Left colon (tissue), 2 donors: ENCODE measurements at places on chromosomes 12 and 14. TPM values are rescaled to one million over a fixed set of nuclear protein-coding genes. Genes with fewer than 3 reads are reported as not detected.

FBXO21 gene
- 30.2 TPM for total RNA-seq

TC2N gene
- total RNA-seq = 97.2 TPM

PDE3A gene
- total RNA-seq = 113 TPM

MMP19 gene
- total RNA-seq = 2.8 TPM

EIF2S3B gene
- total RNA-seq = 2.1 TPM

GRCh38 chr12:96404696-96405095, 4.5 kb upstream of the CDK17 start:
- no peak for DNase-seq

DNA sequence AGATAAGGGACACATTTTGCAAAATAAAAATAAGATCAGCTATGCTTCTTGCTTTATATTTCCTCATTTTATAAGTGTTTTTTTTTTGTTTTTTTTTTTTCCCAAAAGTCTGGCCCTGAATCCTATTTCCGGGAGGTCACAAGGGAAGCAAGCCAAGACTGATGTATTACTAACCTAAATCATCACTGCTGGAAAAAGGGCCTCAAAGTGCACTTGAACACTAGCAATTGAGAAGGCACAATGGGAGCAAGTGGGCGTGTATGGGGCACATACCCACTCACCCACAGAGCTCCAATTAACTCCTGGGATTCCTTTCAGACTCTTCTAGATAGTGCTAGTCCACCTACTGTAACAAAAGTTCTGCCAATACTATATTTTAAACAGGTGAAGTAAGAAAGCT, 58.8 kb downstream of the STON2 start:
- DNase-seq = no peak

AKAP5 gene
- total RNA-seq = 11.9 TPM

DNA sequence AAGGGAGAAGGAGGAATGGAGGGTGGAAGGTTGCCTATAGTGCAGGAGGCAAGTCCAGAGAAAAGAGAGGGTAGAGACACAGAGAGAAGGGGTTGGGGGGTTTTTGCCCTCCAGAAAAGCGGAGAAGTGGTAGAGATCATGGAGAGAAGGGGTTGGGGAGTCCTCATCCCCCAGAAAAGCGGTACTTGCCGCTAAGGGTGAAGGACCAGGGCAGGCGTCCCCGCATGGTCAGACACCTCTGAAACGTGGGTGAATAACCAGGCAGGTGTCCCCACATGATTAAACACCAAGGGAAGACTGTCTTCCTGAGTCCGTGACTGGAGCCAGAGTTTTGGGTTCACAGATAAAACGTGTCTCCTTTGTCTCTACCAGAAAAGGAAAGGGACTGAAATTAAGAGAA, 439.0 kb downstream of the SOX5 start:
- DNase-seq = no peak

AJUBA gene
- total RNA-seq = 4.1 TPM

- DNase-seq = no peak
Observed at GRCh38 chr14:67285876-67286452, 44.7 kb downstream of the PALS1 start.

DNA sequence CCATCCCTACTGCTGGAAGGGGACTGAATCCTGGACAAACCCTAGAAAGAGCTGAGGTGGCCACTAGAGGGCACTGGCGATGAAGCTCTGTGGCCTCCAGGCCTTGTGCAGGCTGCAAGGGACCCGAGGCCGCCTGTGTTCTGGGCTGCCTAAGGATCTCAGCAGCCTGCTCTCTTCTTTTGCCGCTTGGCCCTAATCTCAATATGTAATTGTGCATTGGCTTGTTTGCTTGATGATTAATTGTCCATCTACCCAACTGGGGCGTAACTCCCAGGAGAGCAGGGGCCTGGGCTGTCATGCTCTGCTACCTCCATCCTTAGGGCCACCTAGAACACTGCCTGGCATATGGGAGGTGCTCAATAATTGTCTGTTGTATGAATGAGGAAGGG, 73.8 kb downstream of the SYNE3 start:
- DNase-seq = peak; percentile 71

SLCO1B3 gene
- total RNA-seq = not detected

KLRK1 gene
- total RNA-seq = 0.92 TPM

VASH1 gene
- total RNA-seq = 1.6 TPM

- DNase-seq = no peak
Observed at GRCh38 chr12:104579718-104580495, 123.2 kb downstream of the CHST11 start.

DNA sequence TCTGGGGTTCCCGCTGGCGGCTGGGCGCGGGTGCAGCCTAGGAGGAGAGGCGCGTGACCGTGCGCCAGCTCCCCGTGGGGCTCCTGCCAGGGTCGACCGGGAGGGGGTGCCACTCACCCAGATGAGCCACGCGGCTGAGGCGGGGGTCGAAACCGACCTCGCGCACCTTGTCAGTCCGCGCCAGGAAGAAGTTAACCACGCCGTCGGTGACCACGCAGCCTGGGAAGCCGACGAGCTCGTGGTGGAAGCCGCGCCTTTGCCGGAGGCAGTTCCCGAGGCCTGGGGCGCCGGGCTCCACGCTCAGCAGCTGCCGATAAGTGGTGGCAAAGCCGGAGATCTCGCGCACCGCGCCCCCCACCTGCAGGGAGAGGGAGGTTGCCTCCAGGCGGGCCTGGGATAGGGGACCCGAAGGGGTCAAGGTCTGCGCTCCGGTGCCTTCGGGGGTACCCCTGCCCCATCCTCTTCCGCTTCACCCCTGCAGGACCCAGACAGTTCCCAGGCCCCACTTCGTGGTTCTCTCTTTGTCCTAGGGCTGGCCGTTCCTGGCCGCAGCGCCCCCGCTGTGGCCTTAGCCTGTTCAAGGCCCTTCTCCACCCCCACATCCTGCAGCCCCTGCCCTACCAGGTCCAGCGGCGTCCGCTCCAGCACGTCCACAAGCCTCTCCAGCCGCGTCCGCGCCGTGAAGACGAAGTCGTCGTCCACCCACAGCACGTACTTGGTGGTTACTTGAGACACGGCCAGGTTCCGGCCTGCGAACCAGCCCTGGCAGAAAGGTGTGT, 5.3 kb downstream of the B4GALNT1 start:
- DNase-seq = no peak

DNA sequence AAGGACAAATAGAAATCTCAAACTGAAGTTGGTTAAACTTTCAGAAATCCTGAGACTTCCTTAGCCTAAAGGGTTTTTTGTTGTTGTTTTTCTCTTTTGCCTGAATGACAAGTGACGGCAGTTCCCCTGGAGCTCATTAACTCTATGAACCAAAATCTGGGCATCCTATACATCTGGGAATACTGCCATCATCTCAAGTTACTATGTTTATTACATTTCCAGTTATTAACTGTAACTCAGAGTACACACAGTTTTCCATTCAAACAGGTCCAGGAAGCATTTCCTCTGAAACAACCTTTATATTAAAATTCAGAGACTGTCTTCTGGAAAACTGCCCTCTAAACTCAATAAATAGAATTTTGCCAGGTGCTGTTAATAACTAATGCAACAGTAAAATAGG, 55.6 kb upstream of the CDKL1 start:
- DNase-seq = no peak

TMED10 gene
- 360 TPM for total RNA-seq

GRCh38 chr14:76486251-76486743, 110.4 kb downstream of the ESRRB start:
- DNase-seq = no peak

GRCh38 chr12:100904270-100904669, 109.7 kb downstream of the ANO4 start:
- no peak for DNase-seq

- no peak for DNase-seq
Observed at GRCh38 chr14:59090572-59090971, 97.9 kb upstream of the DAAM1 start.

DNA sequence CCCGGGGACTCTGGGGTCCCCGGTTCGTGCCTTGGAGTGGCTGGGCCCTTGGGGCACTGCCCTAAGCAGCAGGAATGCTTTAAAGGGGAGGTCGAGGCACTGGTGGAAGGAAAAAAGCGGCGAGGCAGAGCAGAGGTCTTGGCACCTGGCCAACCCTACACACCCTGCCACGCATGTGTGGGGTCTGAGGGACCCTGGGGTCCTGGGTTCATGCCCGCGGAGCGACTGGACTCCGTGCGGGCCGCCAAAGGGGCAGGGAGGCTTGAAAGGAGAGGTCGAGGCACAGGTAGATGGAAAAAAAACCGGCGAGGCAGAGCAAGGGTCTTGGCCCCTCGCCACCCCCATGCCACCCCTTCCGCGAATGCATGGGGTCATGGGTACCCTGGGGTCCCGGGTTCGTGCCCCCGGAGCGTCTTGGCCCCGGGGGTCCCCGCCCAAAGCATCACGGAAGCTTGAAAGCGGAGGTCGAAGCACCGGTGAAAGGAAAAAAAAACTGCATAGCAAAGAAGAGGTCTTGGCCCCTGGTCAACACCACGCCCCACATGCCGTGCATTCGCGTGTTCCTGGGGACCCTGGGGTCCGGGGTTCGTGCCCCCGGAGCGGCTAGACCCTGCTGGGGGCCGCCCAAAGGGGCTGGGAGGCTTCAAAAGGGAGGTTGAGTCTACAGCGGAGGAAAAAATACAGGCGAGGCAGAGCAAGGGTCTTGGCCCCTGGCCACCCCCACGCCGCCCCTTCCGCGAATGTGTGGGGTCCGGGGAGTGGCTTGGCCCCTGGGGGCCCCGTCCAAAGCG, 312.9 kb downstream of the ALG10 start:
- DNase-seq = no peak

USP5 gene
- total RNA-seq = 68.5 TPM

- DNase-seq = no peak
Observed at GRCh38 chr14:74697543-74697942, 15.3 kb downstream of the AREL1 start.

DNA sequence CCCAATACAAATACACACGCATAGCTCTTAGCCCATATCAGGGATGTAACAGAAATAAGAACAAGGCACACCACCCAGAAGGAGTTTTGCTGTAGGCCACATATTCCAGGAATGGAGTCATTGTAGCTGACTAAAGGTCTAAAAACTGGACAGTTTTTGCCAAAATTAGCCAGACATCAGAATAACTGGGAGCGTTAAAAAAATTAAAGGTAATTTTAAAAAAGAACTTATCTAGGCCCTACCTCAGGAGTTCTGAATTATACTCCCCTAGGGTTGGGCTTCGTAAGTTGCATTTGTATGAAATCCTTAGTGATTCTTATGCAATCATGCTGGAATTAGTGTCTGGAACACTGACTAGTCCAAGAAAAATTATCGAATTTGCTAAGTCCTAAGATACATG, 987.7 kb downstream of the GALC start:
- DNase-seq = no peak

DNA sequence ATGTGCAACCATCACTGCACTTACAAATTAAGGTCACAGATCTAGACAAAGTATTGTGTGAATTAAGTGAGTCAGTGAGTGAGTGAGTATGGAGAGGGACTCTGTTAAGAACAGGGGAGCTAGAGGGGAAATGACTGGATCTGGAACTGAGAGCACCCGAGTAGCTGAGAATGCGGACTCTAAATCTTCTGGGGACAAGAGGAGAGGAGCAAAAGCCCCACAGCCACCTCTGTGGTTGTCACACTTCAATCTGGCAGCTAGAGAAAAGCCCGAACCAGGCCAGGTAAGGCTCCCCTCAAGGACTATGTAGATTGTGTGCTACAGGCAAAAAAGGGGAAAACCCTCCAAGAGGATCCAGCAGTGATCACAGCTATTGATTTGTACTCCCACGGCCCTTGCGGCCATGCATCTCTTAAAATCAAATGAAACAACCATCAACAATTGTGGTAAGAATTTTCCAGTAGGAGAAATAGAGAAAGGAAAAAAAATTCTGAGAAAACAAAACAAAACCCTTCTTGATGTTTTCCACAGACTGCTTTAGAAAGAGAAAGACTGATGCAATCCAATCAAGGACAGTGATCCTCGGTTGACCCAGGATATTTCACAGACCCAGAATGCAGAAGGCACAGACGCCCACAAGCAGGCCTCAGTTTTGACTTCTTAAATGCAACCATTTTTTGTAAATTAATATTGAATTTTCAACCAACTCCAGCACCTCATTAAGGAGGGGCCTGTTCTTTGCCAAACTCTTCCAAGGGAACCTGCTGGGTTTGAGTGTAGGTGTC, 109.6 kb downstream of the SLC38A6 start:
- no peak for DNase-seq

GRCh38 chr14:90276646-90277367, 20.5 kb downstream of the PSMC1 start:
- no peak for DNase-seq

ATG101 gene
- total RNA-seq = 36.3 TPM

PELI2 gene
- 22.7 TPM for total RNA-seq

- DNase-seq = no peak
Observed at GRCh38 chr14:81062816-81063215, 107.4 kb downstream of the TSHR start.

- no peak for DNase-seq
Observed at GRCh38 chr14:68774771-68775613, 17.9 kb downstream of the ZFP36L1 start.

GRCh38 chr14:30270200-30271161, 288.5 kb upstream of the G2E3 start:
- peak; percentile 77 for DNase-seq

RASSF8 gene
- 15.7 TPM for total RNA-seq
